ENCODE measurements at places on chromosomes 2 and 18.

- no peak for DNase-seq
Observed at GRCh38 chr2:217604527-217605194, 398.1 kb downstream of the TNS1 start.

DNA sequence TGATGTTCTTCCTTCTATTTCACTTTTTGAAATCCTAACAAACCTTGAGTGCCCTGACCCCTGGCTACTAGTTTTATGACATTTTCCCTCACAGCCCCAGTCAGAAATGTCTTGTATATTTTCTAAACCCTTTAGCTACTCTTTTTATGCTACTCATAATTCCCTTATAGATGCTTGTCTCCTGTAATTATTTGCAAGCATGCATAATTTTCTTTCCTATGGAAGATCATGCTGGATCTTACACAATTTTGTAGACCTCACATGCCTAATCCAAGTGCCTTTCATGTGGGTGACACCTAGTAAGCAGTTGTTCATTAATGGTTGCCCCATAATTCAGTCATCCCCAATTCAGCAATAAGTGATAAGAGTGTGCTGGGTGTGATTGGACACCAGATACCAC, 6.9 kb downstream of the GPD2 start:
- DNase-seq: no peak

DNA sequence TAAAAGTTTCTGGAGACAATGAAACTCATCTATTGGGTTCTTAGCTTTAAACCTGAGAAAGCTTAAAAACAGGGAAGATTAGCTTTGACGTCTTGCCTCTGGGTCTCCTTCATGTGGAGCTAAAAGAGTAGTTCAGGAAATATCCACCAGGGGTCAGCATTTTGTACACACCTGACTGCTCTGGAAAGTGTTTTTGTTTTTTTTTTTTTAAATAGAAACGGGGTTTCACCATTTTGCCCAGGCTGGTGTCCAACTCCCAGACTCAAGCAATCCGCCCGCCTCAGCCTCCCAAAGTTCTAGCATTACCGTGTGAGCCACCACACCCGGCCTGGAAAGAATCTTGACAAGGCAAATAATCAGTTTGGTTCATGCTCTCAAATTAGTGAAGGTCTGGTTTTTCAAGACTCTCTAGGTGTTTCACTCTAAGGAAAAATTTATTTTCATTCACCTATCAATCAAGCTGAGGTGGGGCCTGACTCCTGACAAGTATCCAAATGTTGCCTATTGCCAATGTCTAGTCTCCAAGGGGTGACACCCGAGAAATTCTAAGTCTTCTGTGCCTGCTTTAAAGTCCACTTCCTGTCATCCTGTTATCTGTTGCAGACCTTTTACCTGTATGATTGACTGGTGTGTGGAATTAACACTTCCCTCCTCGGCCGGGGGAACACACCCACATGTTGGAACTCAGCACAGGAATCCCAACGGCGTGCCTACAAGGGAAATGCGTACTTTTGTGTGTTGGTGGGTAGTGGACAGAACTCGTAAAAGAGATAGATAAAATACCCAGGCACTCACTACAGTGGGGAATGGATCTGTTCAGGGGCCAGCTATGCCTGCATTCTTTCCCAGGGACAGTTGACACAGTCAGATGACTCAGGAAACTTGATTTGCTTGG, 11.3 kb downstream of the IL1RN start:
- DNase-seq: no peak

GRCh38 chr2:138956116-138956515, 175.9 kb upstream of the NXPH2 start:
- no peak for DNase-seq

- no peak for DNase-seq
Observed at GRCh38 chr18:2797951-2798350, 48.9 kb upstream of the EMILIN2 start.

- DNase-seq: no peak
Observed at GRCh38 chr2:208406474-208407451, at the start of gene PTH2R. Gene PTH2R, plus strand, starts transcription at chr2:208406792. Its CDS starts 252 bp downstream, at chr2:208407044.

All from activated CD4-positive, alpha-beta T cell treated with anti-CD3 and anti-CD28 coated beads, Interleukin-2, amount 50 U/mL, for 24 hours (primary cell).